ENCODE measurements at places on chromosomes 5 and 9.

DNA sequence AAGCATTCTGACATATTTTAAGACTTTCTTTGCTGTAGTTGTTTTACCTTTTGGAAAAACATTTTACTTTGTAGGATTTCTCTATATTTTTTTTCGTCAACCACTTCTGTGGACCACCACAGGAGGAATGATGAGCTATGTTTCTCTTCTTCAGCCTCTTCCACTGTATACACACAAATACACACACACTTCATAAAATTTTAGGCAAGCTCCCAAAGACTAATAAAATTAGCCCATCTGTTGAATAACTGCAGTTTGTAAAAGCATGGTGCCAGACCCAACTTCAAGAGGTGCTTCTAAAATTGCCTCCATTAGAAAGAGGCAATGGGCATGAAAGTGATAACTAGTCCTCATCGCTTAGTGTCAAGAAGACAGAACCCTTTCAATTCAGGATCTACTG, 4.1 kb upstream of the CEP120 start:
- no peak for DNase-seq

- DNase-seq = no peak
These were observed 82.3 kb downstream of the PTCD2 start for GRCh38 chr5:72402381-72402890.

DNA sequence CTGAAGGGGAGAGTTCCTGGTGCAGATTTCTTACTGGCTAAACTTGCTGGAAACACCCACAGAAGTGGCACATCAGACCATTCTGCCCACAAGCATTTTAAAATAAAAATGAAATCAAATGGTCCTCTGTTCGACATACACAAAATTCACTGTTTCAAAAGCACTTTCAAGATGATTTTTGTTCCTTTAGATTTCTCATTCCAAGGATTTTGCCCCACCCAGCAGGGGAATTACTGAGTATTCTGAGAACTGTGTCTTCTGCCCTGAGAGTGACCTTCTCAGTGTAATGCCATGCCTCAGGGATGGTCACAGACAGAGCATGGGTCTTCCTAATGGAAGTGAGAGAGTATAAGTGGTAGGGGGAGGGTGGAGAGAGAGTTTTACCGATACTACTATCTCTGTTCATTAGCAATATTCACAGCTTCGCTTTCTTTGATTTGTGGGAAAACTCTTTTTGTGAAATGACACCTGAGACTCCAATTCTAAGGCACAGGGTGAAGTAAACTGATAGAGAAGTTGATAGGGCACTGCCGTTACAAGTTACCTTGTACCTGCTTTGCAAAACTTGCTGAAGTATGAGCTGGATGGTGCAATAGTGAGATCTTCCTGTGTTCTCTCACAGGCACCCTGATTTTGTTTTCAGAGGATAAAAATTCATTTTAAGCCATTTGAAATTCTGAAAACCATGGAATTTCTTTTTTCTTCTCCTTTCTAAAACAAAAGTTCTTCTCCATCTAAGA, 95.8 kb upstream of the CD180 start:
- DNase-seq = no peak

DNA sequence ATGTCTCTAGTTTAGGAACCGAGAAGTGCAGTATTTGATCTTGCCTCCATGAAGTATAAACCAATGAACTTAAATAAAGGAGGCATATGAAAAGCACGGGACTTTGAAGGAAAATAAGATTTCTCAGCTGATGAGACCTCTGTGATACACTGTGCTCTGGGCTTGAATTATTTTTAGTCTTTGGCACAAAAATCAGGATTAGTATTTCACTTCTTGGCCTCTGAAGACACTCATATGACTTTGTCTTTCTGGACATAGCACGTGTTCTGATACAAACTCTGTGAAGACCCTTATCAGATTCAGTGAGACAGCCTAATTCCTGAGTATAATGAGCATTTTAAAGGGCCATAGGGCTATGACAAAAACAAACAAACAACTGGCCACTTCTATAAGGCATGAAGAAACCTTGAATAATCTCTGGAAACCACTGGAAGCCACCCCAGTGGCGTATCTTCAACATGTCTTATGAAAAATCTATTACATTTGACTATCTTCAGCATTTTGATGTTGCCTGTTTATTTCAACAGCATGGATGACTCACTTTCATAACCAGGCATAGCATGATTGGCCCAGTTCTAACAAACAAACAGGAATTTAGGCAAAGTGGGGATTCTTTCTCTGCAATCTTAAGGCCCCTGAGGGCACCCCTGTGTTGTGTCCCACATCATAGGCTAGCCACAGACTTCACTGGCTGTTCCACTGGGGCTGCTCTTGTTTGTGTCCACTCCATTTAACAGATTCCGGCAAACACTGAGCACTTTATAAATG, 90.3 kb upstream of the ZNF462 start:
- DNase-seq = no peak

GRCh38 chr5:115419846-115420585, 123.6 kb upstream of the CCDC112 start:
- no peak for DNase-seq

GRCh38 chr9:117783828-117784227, 79.6 kb downstream of the TLR4 start:
- DNase-seq = no peak

DNA sequence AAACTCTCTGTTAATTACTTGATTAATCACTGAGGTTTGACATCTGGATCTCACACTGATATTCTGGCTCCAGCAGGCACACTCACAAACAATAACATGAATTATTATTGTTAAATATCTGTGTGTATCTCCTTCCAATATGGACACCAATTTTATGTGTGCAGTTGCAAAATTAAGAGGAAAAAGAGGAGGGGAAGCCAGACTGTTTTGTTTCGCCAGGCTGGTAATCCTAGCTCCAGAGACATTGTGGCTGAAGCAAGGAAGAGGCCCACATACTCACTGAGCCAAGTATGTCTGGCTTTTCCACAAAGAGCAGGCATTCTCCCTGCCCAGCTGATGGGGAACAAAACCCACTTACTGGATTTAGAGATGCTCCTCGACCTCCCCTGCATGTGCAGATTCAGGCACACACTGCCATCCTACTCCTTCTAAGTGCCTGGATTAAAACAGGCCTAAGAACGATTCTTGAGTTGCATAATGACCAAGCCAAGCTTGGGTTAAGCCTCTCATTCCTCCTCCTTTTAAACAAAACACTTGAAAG, 181.9 kb downstream of the ESM1 start:
- no peak for DNase-seq

- no peak for DNase-seq
These were observed 240.3 kb upstream of the TRPC7 start for GRCh38 chr5:136605638-136606037.

DNA sequence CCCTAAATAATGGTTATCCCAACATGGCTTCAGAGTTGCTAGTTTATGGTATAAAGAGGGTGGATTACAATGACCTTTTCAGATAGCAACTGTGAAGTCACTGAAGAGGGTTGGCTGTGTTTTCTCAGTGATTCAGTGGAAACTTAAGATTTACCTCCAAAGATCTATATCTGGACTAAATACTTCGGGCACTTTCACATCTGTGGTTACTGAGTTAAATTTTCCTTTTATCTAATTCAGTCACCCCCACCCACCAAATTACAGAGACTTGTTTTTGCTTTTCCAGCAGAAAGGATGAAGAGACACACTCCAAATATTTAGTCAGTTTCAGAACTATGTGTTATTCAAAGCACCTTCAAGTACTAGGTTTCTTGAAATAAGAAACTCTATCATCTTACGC, 573.2 kb downstream of the CCDC171 start:
- no peak for DNase-seq

DNA sequence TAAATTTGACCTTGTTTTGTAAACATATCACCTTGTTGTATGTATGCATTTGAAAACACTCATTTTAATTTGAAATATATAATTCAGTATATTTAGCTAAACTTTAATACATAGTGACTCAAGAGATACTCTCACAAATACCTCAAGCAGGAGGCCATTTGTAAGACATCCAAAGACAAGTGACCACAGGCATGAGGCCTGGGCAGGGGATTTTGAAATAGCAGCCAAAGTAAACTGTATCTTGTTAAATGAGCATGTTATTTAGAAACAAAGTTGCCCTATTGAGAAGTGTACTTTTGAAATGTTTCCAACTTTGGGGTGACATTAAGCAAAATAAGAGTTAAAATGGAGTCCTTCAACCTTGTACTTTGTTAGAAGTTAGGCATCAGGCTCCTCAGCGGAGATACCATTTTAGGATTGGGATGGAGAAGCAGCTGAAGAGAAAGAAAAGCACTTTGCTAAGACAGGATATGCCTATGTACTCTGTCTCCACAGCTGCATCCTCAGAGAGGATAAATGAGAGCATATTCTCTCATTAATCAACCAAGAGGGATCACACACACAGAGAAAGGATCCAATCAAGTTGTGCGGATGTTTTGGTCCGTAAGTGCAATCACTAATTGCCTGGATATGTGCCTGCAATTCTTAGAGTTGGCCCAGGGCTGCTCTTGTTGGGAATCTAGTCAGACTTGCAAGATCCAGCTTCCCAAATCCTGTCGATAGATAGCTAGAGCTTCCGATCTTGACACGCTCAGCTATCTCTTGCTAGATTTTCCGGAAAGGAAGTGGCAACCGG, 157.5 kb upstream of the HAPLN1 start:
- DNase-seq = no peak

- no peak for DNase-seq
These were observed 18.1 kb downstream of the CCNH start for GRCh38 chr5:87394411-87395165.

DNA sequence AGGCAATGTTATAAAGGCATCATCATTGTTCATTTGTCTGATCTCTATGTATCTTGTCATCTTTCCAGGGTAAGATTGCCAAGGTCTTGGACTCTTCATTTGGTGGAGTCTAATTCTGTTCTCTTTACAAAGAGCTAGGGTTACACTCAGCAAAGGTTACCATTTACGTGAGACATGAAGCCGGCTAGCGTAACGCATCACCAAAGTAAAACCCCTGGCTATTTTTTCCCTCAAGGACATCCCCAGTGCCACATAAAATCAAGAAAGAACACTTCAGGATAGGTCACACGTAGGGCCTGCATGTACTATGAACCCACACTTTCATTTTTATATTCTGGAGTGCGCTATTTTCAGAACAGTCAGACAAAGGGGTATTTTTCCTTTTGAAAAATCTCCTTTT, 20.0 kb upstream of the MYOT start:
- no peak for DNase-seq

- no peak for DNase-seq
These were observed 227.2 kb upstream of the KLF9 start for GRCh38 chr9:70641631-70642030.

DNA sequence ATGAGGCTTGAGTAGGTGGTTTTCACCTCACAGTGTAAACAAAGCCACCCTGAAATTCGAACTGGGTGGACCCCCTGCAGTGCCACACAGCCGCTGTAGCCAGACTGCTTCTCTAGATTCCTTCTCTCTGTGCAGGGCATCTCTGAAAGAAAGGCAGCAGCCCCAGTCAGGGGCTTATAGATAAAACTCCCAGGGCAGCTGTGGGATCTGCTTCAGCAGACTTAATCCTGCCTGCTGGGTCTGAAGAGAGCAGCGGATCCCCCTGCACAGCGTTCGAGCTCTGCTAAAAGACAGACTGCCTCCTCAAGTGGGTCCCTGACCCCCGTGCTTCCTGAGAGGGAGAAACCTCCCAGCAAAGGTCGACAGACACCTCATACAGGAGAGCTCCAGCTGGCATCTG, 71.4 kb downstream of the CARTPT start:
- no peak for DNase-seq

GRCh38 chr5:36686881-36687280, 80.5 kb downstream of the SLC1A3 start:
- no peak for DNase-seq

DNA sequence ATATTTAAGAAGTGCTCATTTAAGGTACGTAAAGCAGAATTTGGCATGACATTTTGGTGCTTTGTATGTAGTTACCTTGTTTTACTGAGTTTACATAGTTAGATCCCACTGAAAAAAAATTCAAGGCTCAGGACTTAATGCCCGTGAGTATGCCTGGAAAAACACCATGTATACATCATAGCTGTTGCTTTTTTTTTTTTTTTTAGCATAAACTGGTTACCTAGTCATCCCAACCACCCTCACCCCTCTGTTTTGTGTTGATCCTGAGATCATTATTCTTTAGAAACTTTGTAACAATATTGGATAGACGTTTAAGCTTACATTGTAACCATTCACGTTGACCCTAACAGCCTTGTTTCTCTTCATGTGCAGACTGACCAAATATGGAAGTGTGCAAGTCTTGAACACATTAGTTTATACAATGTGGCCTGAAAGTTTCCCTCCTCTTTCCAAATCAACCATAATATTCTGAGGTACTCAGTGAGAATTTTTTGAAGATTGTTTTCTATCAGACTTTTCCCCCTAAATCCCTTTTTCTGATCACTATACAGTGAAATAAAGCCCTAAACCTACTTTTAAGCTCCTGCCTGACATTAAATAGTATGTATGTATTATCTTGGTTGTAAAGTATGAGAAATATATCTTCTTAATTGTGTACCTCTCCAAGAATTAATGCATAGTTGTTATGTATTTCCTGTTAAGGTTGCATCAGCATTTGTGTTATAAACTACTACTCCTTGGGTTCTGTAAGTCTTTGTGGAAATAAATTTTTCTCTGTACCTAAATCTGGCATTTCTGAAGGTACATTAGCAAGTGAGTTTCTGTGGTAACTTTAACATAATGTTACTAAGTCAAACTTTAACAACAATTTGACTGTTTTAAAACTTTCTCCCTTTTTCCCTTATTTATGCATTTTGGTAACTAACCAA, 4.4 kb downstream of the RABGAP1 start:
- no peak for DNase-seq

GRCh38 chr9:32596096-32596865, 23.3 kb upstream of the NDUFB6 start:
- no peak for DNase-seq

- no peak for DNase-seq
These were observed 55.9 kb upstream of the ORM1 start for GRCh38 chr9:114266969-114267368.

- peak; percentile 57 for DNase-seq
These were observed 6.8 kb downstream of the MRPL36 start for GRCh38 chr5:1792842-1793266.

GRCh38 chr9:85897848-85898247, 43.1 kb upstream of the NAA35 start:
- no peak for DNase-seq

GRCh38 chr5:35024911-35025510, 22.7 kb downstream of the AGXT2 start:
- no peak for DNase-seq

DNA sequence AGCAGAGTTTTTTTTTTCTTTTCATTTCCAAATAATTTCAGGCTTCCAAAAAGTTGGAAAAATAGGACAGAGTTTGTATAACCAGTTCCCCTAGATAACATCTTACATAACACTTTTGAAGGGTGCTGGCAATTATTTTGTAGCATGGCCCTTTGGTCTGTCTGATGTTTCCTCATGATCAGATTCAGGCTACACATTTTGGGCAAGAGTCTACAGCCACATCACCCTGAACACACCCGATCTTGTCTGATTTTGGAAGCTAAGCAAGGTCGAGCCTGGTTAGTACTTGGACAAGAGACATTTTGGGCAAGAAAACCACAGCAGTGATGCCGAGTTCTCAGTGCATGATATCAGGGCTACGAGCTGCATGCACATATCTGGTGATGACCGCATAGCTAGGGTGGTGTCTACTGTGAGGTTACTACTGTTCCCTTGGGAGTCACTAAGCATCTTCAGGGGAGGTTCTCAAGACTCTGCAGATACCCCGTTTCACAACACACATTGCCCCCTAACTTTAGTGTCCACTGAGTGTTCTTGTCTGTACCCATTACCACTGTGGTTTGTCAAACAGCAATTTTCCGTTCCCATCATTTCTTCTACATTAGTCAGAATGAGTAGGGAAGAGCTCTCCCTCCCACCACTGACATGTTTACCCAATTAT, 86.2 kb downstream of the TTC39B start:
- no peak for DNase-seq
